ENCODE measurements at places on chromosomes 6 and 20.

DNA sequence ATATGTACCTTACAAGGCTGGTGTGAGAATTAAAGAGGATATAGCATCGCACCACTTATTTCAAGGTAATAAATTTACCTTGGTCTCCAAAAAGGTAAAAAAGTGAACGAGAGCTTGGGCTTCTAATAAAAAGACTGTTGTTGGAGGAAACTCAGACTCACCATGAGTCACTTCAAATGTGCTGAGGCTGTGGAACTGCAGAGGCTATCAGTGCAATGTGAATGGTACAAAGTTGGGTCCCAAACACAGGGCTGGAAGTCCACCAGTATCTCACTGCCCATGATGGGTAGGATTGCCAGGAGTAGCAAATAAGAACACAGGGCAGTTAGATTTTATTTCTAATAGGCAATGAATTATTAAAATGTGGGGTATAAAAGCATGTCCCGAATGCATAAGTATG, 200.6 kb downstream of the MAFB start:
- no peak for DNase-seq

DNA sequence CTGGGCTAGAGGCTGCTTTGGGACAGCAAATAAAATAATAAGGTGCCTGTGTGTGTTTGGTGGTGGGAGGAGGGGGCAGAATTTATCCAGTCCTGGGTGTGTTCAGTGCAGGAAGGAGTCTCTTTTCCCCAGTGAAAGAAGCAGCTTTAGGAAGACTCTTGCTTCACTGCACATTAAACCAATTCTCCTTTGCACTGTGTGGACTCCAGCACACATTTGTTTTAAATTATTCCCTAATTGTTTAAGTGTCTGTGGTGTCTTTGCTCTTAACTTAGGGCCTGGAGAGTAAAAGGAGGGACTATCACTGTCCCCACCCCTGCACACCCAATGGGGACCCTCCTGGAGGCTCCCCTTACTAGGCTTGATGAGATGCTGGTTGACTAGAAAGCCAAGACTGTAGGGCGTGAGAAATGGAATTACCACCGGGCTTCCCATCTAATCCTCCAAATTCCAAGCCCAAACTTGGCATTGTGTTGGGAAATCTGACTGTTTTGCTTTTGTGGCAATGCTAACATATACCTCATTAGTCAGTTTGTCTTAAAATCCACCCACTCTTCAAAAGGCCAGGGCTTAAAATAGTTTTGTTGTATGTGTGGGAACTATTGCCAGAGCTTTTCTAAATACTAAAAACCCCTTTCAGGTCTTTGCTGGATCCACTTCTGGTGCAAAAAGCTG, 13.5 kb upstream of the DAAM2 start:
- no peak for DNase-seq

DNA sequence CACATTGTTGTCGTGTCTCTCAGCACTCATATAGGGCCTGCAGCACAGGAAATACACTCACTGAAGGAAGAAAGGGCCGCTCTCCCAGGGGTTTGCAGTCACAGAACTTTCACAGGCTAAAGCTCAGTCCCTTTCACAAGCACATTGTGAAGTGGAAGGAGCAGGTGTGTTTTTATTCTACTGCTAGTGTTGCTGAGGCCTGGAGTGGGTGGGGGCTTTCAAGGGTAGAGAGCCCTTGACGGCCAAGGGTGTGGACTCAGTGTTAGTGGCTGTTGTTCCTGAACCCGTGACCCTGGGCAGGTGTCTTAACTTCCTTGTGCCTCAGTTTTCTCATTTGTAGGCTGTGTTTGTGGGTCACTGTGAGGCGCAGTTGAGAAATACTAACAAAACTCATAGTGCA, 66.2 kb upstream of the SLC22A1 start:
- no peak for DNase-seq

GRCh38 chr6:32087574-32088486, 21.3 kb downstream of the TNXB start:
- DNase-seq: no peak

GRCh38 chr6:79188885-79189480, 45.5 kb downstream of the HMGN3 start:
- DNase-seq: no peak

DNA sequence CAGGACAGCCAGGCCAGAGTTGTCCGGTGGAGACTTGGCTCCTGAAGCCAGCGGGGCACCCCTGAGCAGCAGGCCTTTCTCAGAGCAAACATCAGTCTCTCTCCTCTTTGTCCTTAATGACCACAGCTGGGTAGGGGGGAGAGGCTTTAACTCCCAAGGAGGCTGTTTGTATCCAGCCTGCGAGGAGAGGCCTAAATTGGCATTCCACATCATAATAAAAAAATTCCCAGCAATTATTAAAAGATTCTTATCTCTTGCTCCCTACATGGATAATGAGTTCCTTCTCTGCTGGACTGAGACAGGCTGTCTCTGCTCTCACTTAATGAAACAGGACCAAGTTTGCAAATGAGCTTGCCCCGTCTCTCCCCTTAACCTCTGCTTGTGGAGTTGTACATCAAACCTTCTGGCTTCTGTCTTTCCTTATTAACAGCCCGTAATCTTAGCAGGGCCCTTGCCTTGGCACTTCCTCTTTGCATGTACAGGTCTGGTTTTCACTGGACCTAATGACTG, 838.2 kb downstream of the MAFB start:
- no peak for DNase-seq

DNA sequence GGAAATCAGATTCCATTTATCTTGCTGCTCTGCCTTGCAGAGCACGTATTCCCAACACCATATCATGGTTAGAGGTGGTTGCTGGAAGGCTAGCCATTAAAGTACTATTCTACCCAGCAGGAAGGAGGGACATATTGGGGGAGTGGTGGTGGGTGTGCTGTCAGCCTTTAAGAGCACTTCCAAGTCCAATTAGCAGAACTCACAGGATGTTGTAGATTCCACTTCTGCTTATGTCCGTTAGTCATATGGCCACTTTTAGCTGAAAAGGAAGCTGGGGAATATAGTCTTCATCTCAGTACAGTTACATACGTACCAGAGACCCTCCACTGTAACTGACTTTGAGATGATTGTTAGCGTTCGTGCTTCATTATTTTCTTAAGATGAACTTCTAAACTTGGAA, 94.4 kb downstream of the SAMD3 start:
- no peak for DNase-seq

DNA sequence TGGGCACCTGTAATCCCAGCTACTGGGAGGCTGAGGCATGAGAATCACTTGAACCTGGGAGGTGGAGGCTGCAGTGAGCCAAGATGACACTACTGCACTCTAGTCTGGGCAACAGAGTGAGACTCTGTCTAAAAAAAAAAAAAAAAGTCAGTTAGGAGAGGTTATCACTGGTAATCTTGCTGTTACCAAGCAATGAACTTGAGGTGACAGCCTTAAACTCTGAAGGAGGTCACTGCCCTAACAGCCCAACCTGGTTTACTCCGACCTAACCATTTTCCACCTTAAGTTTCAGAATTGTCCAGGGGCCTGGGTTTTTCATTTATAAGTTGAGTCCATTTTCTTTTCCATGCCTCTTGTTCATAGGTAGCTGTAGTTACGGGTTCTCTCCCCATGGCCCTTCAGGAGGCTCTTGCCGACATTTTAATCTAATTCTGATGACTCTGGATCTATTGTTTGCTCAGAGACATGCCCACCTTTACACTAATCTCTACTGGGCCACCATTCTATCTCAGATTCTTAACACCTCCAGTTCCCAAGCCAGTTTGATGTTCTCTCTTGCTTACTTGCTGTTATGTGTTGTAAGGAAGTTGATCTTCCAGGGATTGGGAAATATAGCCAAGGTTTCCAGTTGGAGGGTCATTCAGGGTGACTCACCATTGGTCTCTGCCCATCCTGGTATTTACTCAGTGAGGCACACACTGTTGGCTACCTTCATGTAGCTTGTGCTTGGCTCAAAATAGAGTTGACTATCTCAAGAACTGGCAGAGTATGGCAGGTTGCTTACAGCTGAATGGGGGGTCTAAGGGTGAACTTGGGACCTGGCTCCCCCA, 29.1 kb downstream of the SHLD1 start:
- no peak for DNase-seq

- DNase-seq: no peak
Measured at GRCh38 chr6:143264986-143265764, 185.3 kb downstream of the ADAT2 start.

- no peak for DNase-seq
Measured at GRCh38 chr6:7041511-7042026, 66.2 kb upstream of the RREB1 start.

DNA sequence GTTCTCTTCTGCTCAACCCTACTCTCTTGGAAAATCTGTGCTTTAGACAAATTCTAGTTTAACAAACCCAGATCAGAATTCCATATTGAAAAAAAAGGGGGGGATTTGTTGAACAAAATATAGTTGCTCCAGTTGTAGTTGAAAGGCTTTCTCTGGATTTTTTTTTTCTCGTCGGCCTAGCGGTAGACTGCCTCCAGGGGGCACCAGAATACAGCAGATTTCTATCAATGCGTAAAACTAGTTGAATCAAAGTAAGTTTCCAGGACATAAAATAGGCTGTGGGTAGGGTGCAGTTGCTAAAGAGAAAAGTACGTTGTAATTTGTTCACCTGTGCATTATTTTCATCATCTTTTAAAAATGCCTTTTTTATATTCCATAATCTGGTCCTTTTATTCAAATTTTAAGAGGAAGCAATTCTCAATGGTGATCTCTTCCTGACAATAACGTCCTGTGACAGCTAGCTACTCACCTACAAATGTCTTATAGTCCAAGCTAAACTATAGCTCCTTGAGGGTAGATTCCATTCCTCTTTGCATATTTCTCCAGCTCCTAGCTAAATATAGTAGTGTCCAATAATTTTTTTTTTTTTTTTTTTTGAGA, 105.4 kb downstream of the PERP start:
- peak; percentile 34 for DNase-seq

DNA sequence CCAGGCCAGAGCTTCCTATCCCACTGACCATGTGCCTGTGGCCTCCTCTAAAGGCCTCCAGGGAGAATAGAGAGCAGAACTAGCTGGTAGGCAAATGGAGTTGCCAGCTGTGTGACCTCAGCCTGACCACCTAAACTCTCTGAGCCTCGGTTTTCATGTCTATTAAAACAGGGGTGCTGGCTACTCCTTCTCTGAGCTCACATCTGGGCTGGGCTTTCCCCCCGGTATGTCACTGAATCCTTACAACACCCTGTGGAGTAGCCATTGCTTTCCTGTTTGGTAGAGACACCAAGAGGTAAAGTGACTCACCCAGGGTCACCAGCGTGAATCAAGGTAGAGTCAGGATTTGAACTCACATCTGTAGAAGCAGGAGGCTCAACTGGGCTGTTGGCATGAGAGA, 132.1 kb downstream of the JPH2 start:
- no peak for DNase-seq

GRCh38 chr6:69780585-69781178, 16.1 kb downstream of the LMBRD1 start:
- DNase-seq: no peak

GRCh38 chr6:168332020-168332419, 12.4 kb upstream of the DACT2 start:
- no peak for DNase-seq

DNA sequence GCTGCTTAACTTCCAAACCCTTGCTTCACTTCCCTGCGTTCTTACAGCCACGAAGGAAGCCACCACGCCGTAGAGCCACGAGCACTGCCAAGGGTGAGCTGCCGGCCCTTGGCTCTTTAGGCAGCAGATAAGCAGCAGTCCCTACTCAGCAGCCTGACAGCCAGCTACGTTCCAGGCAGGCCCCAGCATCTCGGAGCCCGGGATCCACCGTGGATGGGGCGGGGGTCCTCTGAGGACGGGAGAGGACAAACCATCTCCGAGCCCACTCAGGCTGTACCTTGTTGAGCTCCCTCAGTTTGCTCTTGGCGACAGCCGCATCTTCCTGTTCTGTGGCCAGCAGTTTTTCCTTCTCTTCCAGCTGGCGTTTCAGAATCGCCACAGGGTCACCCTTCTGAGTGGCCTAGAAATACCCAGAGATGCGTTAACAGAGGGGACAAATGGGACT, 40.5 kb downstream of the RRBP1 start:
- DNase-seq: no peak

GRCh38 chr6:75611011-75611701, 9.5 kb downstream of the SENP6 start:
- DNase-seq: no peak

DNA sequence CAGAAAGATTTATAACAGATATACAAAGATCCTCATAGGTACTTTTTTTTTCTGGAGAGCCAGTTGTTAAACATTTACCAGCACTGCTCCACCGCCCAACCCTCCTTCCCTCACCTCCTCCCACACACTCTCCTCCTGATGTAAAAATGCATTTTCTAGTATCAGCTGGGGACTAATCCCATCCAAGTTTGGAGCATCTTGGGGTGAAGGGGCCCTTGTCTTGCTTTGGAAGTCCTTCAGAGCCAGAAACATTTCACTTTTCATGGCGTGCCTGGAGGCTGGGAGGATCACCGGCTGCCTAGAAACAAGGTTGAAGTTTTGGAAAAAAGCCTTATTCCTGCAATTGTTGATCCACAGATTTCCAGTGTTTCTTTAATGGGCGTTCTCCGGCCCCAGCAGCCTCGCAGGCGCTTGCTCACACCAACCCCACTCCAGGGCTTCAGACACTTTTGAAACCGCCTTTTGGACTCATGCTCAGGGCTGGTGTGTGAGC, 165.1 kb upstream of the AFDN start:
- DNase-seq: no peak

GRCh38 chr6:21971541-21971940, 325.3 kb downstream of the PRL start:
- no peak for DNase-seq

- peak; percentile 63 for DNase-seq
Measured at GRCh38 chr6:11009353-11009752, 34.8 kb downstream of the ELOVL2 start.

DNA sequence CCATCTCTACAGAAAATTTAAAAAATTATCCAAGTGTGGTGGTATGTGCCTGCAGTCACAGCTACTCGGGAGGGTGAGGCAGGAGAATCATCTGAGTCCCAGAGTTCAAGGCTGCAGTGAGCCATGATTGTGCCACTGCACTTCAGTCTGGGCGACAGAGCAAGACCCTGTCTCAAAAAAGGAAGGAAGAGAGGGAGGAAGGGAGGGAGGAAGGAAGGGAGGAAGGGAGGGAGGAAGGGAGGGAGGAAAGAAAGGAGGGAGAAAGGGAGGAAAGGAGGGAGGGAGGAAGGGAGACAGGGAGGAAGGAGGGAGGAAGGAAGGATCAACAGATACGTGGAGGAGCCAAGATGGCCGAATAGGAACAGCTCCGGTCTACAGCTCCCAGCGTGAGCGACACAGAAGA, 90.1 kb downstream of the ZNF217 start:
- DNase-seq: no peak

DNA sequence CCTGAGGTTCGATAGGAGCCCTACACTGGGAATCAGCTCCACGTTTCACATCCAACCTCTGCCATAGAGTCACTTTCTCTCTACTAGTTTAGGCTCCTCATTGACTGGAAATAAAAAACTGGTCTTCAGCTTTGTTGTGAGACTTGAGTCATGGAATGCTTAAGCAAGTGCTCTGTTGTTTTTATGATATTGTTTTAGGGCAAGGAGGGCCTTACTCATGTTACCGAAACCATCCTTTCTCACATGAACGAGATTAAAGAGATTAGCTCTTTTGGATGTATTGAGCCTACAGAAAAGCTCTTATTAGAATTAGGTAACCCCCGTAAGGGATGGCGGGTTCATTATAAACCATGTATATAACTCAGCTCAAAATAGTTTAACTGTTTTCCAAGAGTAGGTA, 6.9 kb upstream of the MOCS1 start:
- no peak for DNase-seq

Measured in COLO829 (cell line).